ENCODE measurements at places on chromosomes 6 and 20.

GRCh38 chr6:141354191-141354955 lies 778.4 kb upstream of the GJE1 start:
- DNase-seq: no peak

- DNase-seq: no peak
These were observed 461 bp upstream of the DCDC2 start for GRCh38 chr6:24358219-24358821.

- DNase-seq: no peak
These were observed 52.7 kb upstream of the FRMD1 start for GRCh38 chr6:168131464-168132415.

DNA sequence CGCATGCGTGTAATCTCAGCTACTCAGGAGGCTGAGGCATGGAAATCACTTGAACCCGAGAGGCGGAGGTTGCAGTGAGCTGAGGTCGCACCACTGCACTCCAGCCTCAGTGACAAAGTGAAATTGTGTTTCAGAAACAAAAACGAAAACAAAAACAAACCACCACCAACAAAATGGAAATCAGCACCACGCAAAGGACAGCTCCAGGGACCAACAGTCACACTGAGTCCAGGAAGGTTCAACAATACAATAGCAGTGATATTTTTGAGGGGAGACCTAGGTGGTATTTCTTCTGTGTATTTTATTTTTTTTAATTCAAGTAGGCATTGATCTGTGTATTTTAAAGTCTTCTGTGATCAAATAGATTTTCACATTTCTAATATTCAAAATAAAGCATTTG lies 9.8 kb downstream of the HLA-F start:
- DNase-seq: no peak

DNA sequence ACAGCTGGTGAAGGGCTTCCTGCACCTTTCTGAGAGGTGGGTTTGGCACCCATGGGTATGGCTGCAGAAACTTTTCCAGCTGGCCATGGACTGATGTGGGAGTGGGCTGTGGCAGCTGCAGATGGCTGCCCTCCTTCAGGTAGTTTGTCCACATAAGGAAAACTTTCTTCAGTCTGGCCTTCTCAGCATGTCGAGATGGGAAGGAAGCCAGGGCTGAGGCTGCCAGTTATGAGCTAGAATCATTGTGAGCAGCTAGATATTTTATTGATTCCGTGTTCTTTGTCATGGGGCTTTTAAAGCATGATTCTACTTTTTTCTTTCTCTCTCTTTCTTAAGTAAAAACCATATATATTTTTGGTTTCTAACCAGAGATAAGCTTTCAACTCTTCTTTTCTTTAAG lies 16.6 kb downstream of the NKX2-4 start:
- no peak for DNase-seq

- DNase-seq: no peak
These were observed 3.5 kb downstream of the SCAF8 start for GRCh38 chr6:154736618-154737259.

DNA sequence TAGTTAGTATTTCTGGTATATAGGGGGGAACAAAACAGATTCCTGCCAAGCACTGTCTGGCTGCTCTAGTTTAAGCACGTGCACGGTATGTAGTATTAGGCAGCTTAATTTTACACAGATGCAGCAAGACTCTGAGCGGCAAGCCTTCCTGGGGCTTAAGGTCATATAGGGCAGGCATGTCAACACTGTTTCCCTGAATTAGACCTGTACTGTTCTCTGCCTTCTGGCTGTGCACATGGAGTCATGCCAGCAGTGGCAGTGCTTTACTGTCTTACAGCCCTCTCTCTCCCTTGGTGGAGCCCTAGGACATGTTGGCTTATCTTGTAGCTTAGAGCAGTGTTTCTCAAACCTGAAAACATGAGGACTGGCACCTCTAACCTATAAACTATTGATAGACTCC lies 56.6 kb downstream of the PHF20 start:
- DNase-seq: peak; percentile 27

- DNase-seq: no peak
These were observed 569.2 kb downstream of the QKI start for GRCh38 chr6:163983679-163984078.

- DNase-seq: no peak
These were observed 194.0 kb downstream of the SOD2 start for GRCh38 chr6:159499034-159499433.

DNA sequence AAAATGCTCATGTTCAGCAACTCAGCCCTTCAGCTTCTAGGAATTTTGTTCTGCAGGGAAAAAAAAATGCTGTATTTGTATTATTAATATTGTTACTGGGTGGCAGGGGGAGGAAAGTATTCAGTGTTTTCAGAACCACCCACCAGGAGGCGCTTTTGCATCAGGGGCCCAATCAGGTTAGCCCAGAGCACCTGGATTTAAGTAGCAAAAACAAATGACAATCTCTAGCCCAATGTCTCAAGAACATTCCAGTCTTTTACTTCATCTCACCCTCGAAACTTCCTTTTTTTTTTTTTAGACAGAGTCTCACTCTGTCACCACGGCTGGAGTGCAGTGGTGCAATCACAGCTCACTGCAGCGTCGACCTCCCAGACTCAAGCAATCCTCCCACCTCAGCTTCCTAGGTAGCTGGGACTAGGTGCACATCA lies 635 bp upstream of the C20orf203 start:
- peak; percentile 60 for DNase-seq

DNA sequence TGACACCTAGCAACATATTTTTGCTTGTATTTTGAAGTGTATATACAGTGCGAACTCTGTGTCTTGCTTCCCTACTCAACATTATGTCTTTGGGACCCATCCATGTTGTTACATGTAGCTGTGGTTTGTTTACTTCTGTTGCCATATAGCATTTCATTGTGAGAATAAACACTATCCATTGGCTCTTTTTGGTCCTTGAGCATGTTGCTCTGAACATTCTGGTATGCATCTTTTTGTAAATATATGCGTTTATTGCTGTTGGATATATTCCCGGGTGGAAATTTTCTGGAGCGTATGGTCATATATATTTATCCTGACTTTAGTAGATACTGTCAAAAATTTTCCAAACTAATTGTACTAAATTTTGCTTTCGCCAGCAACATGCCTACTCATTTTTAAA lies 222.5 kb upstream of the SPTLC3 start:
- no peak for DNase-seq

GRCh38 chr6:166512567-166512966 lies 73.9 kb downstream of the RAMACL start:
- no peak for DNase-seq

- DNase-seq: no peak
These were observed 31.5 kb downstream of the CPNE5 start for GRCh38 chr6:36807750-36808149.

DNA sequence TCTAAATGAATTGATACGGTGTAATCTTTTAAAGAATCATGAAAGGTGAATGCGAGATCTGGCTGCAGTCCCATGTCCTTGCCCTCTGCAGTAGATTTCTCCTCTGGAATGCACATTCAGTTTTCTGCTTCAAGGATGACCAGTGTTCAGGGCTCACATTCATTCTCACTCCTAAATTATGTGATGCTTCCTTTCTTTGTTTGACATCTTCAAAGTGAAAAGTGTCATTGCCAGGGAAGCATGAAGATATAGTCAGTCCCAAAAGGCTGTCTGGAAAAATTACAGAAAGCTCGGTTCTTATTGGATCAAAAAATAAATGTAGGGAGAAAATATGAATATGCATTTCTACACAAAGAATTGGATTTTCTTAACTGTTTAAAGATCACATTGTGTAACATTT lies 395.6 kb downstream of the NKAIN2 start:
- no peak for DNase-seq
